ENCODE measurements at places on chromosomes 2 and 18. TPM values are rescaled to one million over a fixed set of nuclear protein-coding genes. Genes with fewer than 3 reads are reported as not detected.

Gene NPC1
- 94.3 TPM for total RNA-seq

Gene MSGN1
- not detected for total RNA-seq

Gene ANO7
- total RNA-seq, result 1.9 TPM

Gene MRPL53
- total RNA-seq, result 167 TPM

Gene YIPF4
- 39.4 TPM for total RNA-seq

Gene C2orf78
- total RNA-seq, result not detected

Gene ERBB4
- total RNA-seq, result 0.06 TPM

Gene SPP2
- not detected for total RNA-seq

Gene KRTCAP3
- total RNA-seq, result 8.2 TPM

Gene TCF4
- total RNA-seq, result 53.5 TPM

Gene UGT1A6
- not detected for total RNA-seq

Gene CYP27A1
- total RNA-seq, result 105 TPM

Gene EFHD1
- total RNA-seq, result 2.0 TPM

Gene GPBAR1
- total RNA-seq, result 0.22 TPM

Gene DYSF
- 14.6 TPM for total RNA-seq

Gene RNF152
- total RNA-seq, result 31.1 TPM

DNA sequence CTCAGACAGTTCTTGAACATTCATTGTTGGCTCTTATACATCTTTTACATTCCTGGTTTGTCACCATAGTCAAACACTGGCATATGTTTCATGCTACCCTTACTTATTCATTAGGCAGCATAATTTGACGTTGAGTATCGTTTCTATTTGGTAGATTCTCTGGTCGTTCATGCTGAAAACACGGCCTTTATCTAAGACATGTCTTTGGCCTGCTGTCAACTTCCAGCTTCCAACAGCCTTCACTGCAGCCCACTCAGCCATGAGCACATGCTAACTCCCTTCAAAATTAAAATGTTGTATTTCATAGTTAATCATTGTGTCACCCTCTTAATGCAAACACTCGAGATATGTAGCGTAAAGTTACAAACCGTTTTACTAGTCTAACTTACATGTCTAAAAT lies 493.0 kb upstream of the NRP2 start:
- H3K27me3 ChIP-seq, result no peaks in the 10 kb centered on the region
- no peak overlapping the region for H3K4me3 ChIP-seq
- no peaks in the 10 kb centered on the region for H3K36me3 ChIP-seq
- no peaks in the 10 kb centered on the region for H3K4me1 ChIP-seq
- H3K27ac ChIP-seq, result no peak overlapping the region

- H3K4me3 ChIP-seq, result no peak overlapping the region
- H3K36me3 ChIP-seq, result no peaks in the 10 kb centered on the region
- no peak for DNase-seq
- H3K4me1 ChIP-seq, result no peaks in the 10 kb centered on the region
- H3K27me3 ChIP-seq, result no peaks in the 10 kb centered on the region
- no peak overlapping the region for H3K27ac ChIP-seq
These were observed 25.2 kb upstream of the LCLAT1 start for GRCh38 chr2:30421604-30422443.

GRCh38 chr2:237889811-237890210 lies 30.4 kb downstream of the RAMP1 start:
- DNase-seq, result no peak
- no peaks in the 10 kb centered on the region for H3K27me3 ChIP-seq
- H3K4me3 ChIP-seq, result no peak overlapping the region
- H3K4me1 ChIP-seq, result peaks cover 24% of the 10 kb centered on the region
- no peak overlapping the region for H3K27ac ChIP-seq
- H3K36me3 ChIP-seq, result no peaks in the 10 kb centered on the region

DNA sequence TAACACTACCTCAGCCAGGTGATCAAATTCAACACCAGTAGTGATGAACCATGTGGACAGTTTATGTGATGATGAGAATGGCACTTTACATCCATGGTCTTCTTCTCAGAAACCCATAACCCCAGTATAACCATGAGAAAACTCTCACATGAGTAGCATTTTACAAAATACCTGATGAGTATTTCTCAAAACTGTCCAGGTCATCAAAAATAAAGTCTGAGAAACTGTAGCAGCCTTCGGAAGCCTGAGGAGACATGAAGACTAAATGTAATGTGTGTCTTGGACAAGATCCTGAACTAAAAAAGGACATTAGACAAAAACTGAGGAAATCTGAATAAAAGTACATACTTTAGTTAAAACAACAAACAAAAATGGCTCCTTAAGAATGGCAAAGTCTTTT lies 108.9 kb downstream of the CTNNA2 start:
- DNase-seq, result no peak
- H3K4me3 ChIP-seq, result no peak overlapping the region
- H3K27ac ChIP-seq, result no peak overlapping the region
- no peaks in the 10 kb centered on the region for H3K27me3 ChIP-seq

DNA sequence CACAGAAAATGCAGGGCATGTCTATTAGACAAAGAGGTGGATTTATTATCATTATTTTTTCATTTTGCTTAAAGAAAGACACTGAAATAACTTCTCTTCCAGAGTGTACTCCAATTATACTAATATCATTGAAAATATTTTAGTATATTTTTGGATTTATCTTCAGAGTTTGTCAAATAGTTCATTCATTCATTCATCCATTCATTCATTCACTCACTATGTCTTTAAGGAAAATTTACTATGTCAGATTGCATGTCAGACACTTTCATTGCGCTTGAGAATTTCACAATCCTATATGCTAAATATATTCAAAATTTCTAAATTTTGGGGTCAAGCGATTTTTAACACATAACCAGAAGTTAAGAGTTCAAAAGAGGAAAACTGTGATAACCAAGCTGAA lies 479.1 kb downstream of the ZEB2 start:
- peaks cover 10% of the 10 kb centered on the region for H3K4me1 ChIP-seq
- DNase-seq, result no peak
- no peaks in the 10 kb centered on the region for H3K27me3 ChIP-seq
- H3K4me3 ChIP-seq, result no peak overlapping the region

DNA sequence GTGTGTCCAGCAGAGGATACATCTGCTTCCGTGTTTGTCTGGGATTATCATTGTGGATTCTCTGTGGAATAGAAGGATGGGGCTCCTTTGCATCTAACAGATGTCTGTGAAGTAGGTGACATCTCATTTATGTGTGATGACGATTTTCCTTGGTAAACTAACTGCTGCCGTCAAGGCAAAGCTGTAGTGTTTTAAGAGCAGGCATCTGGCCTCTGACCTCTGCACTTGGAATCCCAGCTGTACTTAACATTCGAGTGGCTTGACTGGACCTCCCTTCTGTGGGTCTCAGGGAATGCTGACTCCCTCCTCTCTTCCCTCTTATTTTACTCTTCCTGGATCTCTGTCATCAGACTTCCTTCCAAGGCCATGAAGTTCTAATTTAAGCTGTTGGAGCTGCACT lies 56.4 kb downstream of the DCDC2C start:
- no peaks in the 10 kb centered on the region for H3K36me3 ChIP-seq
- H3K27me3 ChIP-seq, result no peaks in the 10 kb centered on the region
- no peak overlapping the region for H3K27ac ChIP-seq
- DNase-seq, result no peak

- no peak for DNase-seq
- no peaks in the 10 kb centered on the region for H3K27me3 ChIP-seq
- no peak overlapping the region for H3K4me3 ChIP-seq
- no peaks in the 10 kb centered on the region for H3K4me1 ChIP-seq
- H3K36me3 ChIP-seq, result no peaks in the 10 kb centered on the region
- H3K27ac ChIP-seq, result no peak overlapping the region
These were observed 640.7 kb upstream of the CRIM1 start for GRCh38 chr2:35714883-35715282.

GRCh38 chr2:1656961-1657841 lies 87.1 kb downstream of the PXDN start:
- peaks cover 4% of the 10 kb centered on the region for H3K4me1 ChIP-seq
- peak overlapping the region; percentile 10 for H3K27ac ChIP-seq
- no peaks in the 10 kb centered on the region for H3K36me3 ChIP-seq
- no peak overlapping the region for H3K4me3 ChIP-seq
- DNase-seq, result no peak
- H3K27me3 ChIP-seq, result no peaks in the 10 kb centered on the region

GRCh38 chr2:66370824-66371223 lies 64.1 kb upstream of the MEIS1 start:
- H3K27ac ChIP-seq, result no peak overlapping the region
- H3K4me1 ChIP-seq, result no peaks in the 10 kb centered on the region
- no peak overlapping the region for H3K4me3 ChIP-seq
- DNase-seq, result no peak
- H3K27me3 ChIP-seq, result no peaks in the 10 kb centered on the region
- no peaks in the 10 kb centered on the region for H3K36me3 ChIP-seq

- H3K27ac ChIP-seq, result no peak overlapping the region
- H3K36me3 ChIP-seq, result no peaks in the 10 kb centered on the region
- DNase-seq, result no peak
- H3K27me3 ChIP-seq, result no peaks in the 10 kb centered on the region
- H3K4me3 ChIP-seq, result no peak overlapping the region
These were observed 186.1 kb downstream of the CTIF start for GRCh38 chr18:48724939-48725338.

DNA sequence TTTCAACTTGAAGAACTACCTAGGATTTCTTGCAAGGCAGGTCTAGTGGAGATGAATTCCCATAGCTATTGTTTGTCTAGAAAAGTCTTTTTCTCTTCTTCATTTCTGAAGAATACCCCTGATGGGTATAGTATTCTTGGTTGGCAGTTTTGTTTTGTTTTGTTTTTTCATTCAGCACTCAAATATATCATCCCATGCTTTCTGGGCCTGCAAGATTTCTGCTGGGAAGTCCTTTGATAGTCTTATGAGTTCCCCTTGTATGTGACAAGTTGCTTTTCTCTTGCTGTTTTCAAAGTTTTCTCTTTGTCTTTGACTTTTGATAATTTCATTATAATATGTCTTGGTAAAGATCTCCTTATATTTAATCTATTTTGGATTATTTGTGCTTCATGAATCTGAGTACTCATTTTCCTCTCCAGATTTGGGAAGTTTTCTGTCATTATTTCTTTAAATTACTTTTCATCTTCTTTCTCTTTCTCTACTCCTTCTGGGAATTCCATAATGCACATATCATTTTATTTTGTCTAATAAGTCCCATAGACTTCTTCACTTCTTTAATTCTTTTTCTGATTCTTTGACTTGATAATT lies 101.5 kb downstream of the DSC3 start:
- H3K36me3 ChIP-seq, result no peaks in the 10 kb centered on the region
- DNase-seq, result no peak
- H3K27ac ChIP-seq, result no peak overlapping the region
- no peak overlapping the region for H3K4me3 ChIP-seq

GRCh38 chr2:122804494-122804893 lies 1049.0 kb downstream of the TSN start:
- H3K27me3 ChIP-seq, result no peaks in the 10 kb centered on the region
- no peak overlapping the region for H3K27ac ChIP-seq
- no peak for DNase-seq
- no peaks in the 10 kb centered on the region for H3K4me1 ChIP-seq

DNA sequence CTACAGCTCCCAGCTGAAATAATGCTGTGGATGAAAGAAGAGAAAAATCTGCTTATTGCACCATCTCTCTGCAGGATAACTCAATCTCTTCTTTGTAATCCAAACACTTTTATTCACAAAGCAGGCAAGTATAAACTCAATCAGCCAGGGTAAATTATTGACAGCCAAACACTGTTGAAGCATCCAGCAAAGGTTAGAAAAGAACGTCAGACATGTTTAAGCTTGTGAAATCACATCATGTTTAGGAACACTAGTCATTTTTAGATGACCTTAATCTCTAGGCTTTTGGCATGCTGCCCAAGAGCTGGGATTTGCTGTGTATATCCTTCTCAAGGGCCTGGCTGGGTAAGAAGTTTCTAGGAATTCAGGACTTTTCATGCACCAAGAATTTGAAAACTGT lies 1148.1 kb upstream of the FANCL start:
- no peaks in the 10 kb centered on the region for H3K36me3 ChIP-seq
- peak; percentile 37 for DNase-seq

DNA sequence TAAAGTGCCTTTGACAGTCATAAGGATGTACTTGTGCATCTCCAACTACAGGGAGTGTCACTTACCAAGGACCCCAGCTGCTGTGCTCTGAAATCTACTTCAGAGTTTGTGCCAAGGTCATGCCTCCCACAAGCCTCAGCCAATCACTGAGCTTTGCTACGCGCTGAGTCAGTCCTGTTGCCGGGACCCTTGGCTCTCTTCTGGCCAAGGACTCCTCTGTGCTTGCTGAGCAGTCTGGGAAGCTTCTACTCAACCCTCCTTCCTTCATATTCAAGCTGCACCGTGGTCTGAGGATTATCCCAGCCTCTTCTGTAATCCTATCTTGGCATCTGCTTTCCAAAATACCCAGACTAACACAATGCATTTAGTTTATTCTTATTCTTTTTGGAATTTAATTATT lies 398.9 kb upstream of the FANCL start:
- H3K4me1 ChIP-seq, result no peaks in the 10 kb centered on the region
- H3K27ac ChIP-seq, result no peak overlapping the region
- no peaks in the 10 kb centered on the region for H3K36me3 ChIP-seq
- no peak overlapping the region for H3K4me3 ChIP-seq
- no peaks in the 10 kb centered on the region for H3K27me3 ChIP-seq
- no peak for DNase-seq

DNA sequence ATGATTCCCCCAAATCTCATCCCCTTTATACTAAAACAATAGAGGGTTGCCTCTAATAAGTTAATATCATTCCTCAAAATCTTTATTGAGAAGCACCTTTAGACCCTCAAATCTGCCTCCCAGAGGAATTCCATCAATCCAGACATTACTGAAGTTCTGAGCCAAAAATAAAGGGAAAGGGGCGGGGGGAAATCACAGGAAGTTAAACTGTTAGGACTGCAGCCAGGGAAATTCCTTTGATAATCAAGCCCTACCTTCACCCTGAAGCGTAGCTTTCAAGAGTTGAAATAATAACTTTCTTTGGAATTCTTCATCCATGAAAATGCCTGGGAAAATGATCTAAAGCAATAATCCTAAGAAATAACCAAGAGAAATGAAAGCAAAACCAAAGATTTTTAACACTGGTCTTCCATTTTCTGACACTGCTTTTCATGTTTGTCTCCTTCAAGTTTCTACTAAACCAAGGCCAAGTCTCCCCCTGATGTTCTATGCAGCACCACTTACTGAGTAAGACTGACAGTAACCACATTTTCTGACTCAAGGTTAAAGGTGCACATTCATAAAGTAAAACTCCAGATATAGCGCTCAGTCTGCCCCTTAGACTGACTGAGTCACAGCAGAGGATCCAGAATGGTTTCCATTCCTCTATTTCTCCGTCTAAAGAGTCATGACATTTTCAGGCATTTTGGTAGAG lies 78.2 kb downstream of the TCF4 start:
- no peak overlapping the region for H3K4me3 ChIP-seq
- DNase-seq, result no peak
- H3K27me3 ChIP-seq, result no peaks in the 10 kb centered on the region
- H3K4me1 ChIP-seq, result peaks cover 14% of the 10 kb centered on the region
- H3K27ac ChIP-seq, result peak overlapping the region; percentile 0
- H3K36me3 ChIP-seq, result no peaks in the 10 kb centered on the region

DNA sequence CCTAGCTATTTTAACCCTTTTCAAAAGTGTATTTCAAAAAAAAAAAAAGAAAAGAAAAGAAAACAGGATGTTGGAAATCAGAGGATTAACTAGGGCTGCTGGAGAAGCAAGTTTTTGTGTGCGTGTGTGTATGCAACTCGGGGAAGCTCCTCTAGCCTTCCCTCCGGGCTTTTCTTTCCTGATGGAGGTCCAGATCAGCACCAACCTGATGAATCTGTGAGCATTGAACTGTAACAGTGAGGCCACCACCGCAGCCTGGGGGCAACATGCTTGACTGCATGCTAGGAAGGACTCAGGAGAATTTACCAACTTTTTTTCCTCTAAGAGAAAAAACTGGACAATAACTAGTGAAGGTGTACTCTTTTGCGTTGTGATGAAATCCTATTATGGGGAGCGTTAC lies 2.3 kb downstream of the OBSL1 start:
- no peak overlapping the region for H3K4me3 ChIP-seq
- H3K27ac ChIP-seq, result no peak overlapping the region
- H3K27me3 ChIP-seq, result no peaks in the 10 kb centered on the region
- H3K36me3 ChIP-seq, result no peaks in the 10 kb centered on the region
- H3K4me1 ChIP-seq, result peaks cover 16% of the 10 kb centered on the region
